ENCODE measurements at places on chromosomes 11 and 22.

GRCh38 chr22:46464296-46464695, 73.1 kb downstream of the CELSR1 start:
- no peak for DNase-seq

DNA sequence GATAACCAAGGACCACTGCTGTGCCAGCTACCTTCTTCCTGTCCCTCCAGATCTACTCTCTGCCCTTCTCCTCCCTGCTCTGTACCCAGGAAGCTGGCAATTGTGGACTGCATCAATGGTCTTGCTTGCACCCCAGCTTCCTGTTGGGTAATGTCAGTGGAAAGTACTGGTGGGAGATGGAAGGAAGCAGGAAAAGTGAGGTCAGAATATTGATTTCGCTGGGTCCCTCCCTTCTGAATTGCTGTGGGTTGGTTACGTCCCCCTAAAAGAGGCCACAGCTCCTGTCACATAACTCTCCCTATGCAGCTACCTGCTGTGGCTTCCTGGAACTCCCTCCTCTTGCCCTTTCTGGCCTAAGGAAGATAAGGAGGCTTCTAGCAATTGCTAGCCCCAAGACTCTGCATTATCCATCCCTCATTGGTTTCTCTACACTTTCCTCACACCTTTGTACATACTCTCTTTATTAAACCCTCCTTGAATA, 81.2 kb downstream of the RASSF10 start:
- no peak for DNase-seq

DNA sequence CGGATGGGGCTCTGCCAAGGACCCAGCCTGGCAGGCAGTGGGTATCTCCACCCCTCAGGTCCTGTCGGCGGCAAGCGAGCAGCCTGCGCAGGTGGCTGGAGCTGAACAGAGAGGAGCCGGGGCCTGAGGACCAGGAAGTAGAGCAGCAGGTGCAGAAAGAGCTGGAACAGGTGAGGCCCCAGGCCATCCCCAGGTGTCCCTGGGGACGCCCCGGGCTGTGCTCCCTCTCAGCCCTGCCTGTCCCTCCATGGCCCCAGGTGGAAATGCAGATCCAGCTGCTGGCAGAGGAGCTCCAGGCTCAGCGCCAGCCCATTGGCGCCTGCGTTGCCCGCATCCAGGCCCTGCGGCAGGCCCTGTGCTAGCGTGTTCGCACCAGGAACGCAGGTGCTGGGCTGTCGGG, 44.0 kb downstream of the PISD start:
- no peak for DNase-seq

DNA sequence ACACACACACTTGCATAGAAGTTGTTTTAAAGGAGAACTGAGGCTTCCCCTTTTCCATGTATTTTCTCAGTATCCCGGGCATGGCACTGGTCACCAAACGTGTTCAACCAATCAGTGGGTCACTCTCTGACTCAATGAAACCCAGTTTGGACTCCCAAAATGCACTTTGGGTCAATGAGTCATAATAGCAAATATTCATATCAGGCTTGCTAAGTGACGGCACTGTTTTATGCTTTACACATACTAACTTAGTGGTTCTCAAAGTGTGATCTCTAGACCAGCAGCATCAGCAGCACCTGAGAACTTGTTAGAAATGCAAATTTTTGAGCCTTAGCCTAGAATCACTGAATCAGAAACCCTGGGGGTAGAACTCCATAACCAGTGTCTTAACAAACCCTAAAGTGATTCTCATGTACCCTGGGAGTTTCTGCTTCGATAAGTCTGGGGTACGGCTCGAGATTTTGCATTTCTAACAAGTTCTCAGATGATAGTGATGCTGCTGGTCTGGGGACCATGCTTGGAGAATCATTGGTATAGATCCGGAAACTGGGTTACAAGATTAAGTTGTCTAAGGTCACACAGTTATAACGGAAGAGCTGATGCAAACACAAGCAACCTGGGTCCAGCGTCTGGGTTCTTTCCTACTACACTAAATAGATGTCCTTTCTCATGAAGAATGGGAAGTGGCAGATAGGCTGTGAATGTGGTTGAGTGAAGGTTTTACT, 35.6 kb downstream of the ETS1 start:
- DNase-seq, result no peak

- DNase-seq, result no peak
These were observed 18.9 kb upstream of the GDPD4 start for GRCh38 chr11:77320351-77320750.

Measured in spinal cord (tissue), 10 donors.